ENCODE measurements at places on chromosomes 7 and 10.

- DNase-seq: no peak
Observed at GRCh38 chr7:29173458-29173857, 21.1 kb upstream of the CHN2 start.

GRCh38 chr7:90690159-90690858 lies 94.2 kb downstream of the CDK14 start:
- no peak for DNase-seq

- no peak for DNase-seq
Observed at GRCh38 chr7:24408798-24409430, 124.9 kb downstream of the NPY start.

DNA sequence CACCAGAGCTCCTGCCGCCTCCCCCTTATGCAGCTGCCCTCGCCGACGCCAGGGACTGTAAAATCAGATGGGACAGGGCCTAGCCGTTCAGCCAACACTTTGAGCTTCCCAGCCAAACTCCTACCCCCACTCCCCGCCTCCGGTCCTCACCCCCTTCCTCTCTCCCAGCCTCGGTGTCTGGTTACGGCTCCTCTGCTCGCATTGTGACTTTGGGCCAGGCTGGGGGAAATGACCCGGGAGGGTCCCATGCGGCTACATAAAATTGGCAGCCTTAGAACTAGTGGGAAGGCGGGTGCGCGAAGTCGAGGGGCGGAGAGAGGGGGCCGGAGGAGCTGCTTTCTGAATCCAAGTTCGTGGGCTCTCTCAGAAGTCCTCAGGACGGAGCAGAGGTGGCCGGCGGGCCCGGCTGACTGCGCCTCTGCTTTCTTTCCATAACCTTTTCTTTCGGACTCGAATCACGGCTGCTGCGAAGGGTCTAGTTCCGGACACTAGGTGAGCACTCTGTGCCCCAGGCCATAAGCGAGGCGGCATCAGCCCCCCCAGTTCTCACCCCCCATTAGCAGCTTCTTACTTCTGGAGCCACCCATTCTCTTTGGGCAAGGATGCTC lies at the start of gene KAZALD1:
TSS of gene KAZALD1 (plus strand) at position 366 of the 608 bp plus-strand sequence. CDS start 604 bp downstream, outside the sequence.
- no peak for DNase-seq

GRCh38 chr10:95783741-95784140 lies 27.8 kb downstream of the ENTPD1 start:
- DNase-seq: peak; percentile 38

DNA sequence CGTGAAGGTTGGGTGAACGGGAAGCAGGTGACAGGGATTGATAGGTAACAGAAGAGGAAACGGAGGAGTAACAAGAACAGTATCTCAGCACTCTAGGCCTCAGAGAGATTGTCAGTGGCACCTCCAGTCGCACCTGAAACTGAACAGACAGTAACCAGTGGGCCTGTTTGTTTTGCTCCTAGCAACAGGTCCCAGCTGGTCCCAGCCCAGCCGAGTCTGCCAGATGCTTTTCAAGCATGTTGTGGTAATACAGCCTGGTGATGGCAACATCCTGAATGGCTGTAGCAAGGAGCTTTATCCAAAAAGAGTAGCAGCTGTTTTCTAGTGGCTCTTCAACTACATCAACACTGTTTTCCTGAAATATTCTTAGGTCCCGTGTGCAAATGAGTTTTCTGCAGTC lies 4.7 kb downstream of the CACNB2 start:
- no peak for DNase-seq

DNA sequence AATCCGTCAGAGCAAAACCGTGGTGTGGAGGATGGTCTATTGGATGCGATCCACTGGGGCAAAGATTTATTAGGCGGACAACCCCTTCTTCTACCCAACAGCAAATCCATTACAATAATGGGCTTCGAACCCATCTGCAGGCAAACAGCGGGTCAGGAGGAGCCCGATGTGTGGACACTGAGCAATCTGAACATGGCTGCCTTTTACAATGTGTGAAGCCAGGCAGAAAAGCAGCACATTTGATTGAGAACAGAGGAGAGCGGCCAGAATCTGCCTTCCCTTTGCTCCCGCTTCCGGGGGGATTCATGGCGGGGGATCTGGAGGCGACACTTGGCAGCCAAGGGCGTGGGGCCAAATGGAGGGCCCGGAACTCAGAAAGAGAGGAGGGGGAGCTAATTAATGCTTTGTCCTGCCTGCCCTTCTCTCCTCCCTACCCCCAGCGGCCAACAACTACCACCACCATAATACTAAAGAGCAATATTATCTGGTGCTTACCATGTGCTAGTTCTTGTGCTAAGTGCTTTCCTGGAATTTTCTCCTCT lies 133.0 kb downstream of the EMX2 start:
- DNase-seq: no peak

DNA sequence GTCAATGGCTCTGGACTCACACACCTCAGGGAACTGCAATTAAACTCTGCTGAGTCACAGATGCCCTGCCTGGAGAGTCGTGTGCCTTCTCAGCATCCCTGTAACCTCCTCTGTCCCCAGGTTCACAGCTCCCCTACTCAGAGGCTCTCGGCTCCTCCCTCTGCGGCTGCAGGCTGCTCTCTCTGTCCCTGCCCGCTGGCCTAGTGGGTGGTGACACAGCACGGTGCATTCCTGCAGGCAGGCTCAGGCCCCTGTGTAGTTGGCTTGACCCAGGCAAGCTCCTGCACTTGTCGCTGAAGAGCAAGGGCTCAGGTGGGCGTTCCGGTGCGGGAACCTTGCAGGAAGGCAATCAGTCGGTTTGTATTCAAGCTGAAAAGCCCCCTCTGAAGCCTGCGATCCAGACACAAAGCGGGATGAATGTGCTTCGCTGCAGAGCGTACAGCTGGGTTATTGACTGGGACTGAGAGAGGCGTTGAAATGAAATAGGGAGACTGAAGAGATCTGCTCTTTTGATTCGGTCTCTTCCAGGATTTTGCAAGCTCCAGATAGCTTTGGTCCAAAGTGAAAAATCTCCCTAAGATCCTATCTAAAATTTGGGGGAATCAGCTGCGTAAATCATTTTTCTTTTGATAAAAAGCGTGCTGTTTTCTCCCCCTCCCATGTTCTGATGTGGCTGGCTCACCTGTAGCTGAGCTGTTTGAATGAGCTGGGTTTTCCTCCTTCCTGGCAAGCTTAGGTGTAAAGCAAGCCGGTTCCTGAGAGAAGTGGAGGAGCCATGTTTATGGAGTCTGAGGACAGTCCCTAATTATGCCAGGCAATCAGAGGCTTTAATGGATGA lies 208.7 kb upstream of the PHYHIPL start:
- DNase-seq: no peak

GRCh38 chr10:86857128-86857721 lies 100.2 kb downstream of the MMRN2 start:
- DNase-seq: no peak

DNA sequence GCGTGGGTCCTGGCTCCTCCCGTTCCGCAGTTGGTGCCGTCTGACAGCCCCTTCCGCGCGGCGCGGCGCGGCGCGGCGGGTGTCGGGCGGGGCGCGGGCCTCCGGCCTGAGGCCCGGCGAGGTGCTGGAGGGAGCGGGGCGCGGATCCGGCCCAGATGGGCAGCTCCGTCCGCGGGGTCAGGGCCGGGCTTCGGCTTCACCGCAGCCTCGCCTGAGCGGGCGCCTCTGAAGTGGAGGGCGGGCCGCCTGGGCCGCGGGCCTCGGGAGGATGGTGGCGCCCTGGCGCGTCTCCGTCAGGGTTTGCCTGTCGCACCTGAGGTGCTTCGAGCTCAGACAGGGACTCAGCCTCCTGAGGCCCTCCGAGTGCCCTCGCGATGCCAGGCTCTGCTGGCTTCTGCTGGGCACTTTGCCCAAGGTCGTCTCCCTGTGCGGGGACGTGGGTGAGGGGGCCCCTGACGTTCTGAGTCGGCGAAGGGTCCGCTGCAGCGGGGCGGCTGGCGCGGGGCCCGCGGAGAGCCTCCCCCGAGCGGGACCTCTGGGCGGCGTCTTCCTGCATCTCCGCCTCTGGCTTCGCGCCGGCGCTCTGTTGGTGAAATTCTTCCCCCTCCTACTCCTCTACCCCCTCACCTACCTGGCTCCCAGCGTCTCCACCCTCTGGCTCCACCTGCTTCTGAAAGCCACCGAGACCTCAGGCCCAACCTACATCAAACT lies 473 bp downstream of the ADCK2 start:
- DNase-seq: peak; percentile 47

GRCh38 chr7:48617993-48618392 lies 306.4 kb upstream of the CDC14C start:
- no peak for DNase-seq

GRCh38 chr10:77325233-77325537 lies 312.4 kb downstream of the KCNMA1 start:
- no peak for DNase-seq

DNA sequence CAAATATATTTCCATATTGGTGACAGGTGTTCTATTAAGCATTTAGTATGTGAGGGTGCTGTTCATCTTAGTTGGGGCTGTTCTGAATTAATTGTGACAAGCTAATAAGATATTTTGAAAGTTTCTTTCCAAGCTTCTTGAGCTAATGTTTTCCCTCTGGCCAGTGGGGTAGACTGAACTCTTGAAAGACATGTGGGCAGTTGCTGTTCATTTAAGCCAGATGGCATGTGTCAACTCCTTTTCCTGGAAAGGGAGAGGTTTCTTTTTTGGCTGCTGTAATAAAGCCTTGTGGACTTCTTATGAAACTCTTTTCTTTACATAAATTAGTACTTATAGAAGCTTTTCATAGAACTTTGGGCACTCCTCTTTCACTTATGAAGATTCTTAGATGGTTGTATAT lies 21.7 kb downstream of the RAB18 start:
- no peak for DNase-seq

- no peak for DNase-seq
Observed at GRCh38 chr7:125877246-125877645, 947.6 kb upstream of the POT1 start.

DNA sequence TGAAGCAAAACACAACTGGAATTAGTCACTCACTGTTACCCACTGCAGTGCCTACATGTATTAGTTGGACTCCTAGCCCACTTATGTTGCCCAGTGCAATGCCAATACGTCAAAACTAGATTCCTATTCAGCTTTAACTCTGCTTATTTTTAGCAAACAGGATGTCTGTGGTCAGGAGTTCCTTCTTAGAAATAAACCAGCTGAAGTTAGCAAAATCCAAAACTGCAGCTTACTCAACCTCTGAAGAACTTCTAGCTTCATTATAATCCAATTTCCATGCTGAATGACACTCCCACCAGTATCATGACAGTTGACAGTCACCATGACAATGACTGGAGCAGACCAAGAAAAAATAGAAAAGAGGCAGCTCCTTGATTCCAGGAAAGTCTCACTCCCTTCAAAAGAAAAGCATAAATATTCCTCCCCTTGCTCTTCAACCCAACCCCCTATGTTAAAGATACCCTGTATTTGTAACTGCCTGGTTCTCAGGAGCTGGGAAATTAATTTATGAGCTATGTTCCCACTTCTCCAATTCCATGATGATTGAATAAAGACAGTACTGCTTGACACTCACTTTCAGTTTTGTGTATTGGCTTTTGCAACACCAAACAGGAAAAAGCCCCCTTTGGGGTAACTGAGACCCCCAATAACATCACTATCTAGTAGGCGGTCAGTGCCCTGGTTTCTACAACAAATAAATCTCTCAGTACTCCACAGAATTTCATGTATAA lies 327.4 kb downstream of the SORCS1 start:
- no peak for DNase-seq

Measured in CD4-positive, alpha-beta T cell treated with Interleukin-15 for 1 hour (primary cell).